Stimulated activated CD8-positive, alpha-beta memory T cell treated with anti-CD3 and anti-CD28 coated beads, Interleukin-4, amount 100 ng/mL, for 1 hour (primary cell): ENCODE measurements at places on chromosomes 5 and 9.

DNA sequence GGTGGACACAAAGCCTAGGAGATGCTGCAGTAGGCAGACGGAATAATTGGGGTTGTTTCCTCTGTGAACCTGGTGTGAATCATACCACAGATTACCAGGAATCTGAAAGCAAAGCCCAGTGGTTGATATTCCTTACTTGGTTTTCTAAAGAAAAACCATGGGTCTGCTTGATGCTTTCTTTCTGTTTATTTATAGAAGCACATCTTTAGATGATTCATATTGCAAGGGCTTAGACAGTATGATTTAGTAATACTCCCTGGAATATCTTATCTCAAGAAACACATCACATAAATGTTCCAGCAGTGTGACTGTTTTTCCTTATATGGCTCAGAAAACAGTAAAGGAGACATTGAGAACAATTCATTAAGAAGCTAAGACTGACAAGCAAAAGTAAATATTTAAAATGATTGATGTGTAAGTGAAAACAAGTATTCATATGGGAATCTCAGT lies 623.3 kb downstream of the RAB3C start:
- DNase-seq = no peak

- DNase-seq = no peak
Observed at GRCh38 chr9:111945216-111945615, 48.6 kb downstream of the UGCG start.

- no peak for DNase-seq
Observed at GRCh38 chr5:123705741-123706140, 193.8 kb downstream of the CSNK1G3 start.

- no peak for DNase-seq
Observed at GRCh38 chr5:112691339-112691680, 46.4 kb upstream of the APC start.

GRCh38 chr9:4515958-4516375 lies 25.7 kb downstream of the SLC1A1 start:
- no peak for DNase-seq

GRCh38 chr9:72145733-72146505 lies 3.3 kb upstream of the GDA start:
- no peak for DNase-seq
